ENCODE measurements at places on chromosomes 2 and 18.

DNA sequence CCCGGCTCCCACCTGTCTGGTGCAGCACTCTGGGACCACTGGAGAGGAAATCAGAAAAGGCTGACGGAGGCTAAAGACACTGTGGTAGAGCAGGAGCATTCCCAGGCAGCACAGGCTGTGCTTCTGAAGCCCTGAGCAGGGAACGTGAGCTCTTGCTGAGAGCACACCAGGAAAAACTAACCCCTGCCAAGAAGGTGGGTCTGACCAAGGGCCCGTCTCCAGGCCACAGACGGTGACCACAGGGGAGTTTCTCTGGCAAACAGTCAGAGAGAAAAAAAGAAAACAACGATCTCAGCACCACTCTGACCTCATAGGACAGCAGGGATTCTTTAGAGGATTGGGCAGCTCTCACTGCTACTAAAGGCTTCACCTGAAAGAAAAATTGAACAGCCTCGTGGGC, 201.4 kb downstream of the AFF3 start:
- no peak overlapping the region for H3K27ac ChIP-seq
- no peak overlapping the region for H3K4me3 ChIP-seq
- no peak for DNase-seq
- peaks cover 13% of the 10 kb centered on the region for H3K4me1 ChIP-seq

DNA sequence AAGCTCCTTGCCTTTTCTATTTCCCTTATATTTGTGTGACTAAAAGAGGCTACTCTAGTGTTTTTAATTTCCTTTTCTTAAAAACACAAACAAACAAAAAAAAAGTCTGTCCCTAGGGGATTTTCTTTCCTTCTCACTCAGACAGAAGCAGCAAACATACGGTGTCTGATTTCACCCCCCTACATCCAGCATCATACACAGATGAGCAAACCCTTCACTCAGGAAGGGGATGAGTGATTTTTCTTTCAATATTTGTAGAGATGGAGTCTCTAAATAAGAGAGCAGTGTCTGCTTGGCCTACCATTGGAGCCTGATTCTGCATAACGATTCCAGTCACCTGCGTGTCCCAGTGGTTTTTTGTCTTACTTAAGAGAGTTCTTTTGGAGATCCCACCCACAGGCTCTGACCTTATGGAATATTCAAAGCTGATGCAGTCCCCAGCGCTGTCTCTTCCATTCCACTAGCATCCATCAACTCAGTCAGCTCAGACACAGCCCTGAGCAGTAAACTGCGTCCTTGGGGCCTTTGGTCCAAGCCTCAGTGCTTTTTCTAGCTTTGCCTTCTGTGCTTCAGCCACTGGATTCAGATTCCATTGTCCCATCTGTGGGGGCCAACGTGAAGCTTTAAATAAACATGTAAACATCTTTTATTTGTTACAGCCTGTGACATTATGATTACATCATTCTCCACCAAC, 52.6 kb upstream of the TPO start:
- no peaks in the 10 kb centered on the region for H3K4me1 ChIP-seq
- no peaks in the 10 kb centered on the region for H3K36me3 ChIP-seq
- no peak overlapping the region for H3K4me3 ChIP-seq
- DNase-seq, result no peak

- H3K27ac ChIP-seq, result no peak overlapping the region
- DNase-seq, result no peak
- no peaks in the 10 kb centered on the region for H3K36me3 ChIP-seq
- H3K27me3 ChIP-seq, result peaks cover 35% of the 10 kb centered on the region
- peaks cover 7% of the 10 kb centered on the region for H3K4me1 ChIP-seq
- no peak overlapping the region for H3K4me3 ChIP-seq
Measured at GRCh38 chr18:76621226-76621625, 126.2 kb upstream of the ZNF516 start.

- H3K36me3 ChIP-seq, result no peaks in the 10 kb centered on the region
- H3K27me3 ChIP-seq, result peaks cover 8% of the 10 kb centered on the region
- no peak overlapping the region for H3K4me3 ChIP-seq
- DNase-seq, result no peak
Measured at GRCh38 chr2:67660871-67661270, 263.7 kb downstream of the ETAA1 start.

DNA sequence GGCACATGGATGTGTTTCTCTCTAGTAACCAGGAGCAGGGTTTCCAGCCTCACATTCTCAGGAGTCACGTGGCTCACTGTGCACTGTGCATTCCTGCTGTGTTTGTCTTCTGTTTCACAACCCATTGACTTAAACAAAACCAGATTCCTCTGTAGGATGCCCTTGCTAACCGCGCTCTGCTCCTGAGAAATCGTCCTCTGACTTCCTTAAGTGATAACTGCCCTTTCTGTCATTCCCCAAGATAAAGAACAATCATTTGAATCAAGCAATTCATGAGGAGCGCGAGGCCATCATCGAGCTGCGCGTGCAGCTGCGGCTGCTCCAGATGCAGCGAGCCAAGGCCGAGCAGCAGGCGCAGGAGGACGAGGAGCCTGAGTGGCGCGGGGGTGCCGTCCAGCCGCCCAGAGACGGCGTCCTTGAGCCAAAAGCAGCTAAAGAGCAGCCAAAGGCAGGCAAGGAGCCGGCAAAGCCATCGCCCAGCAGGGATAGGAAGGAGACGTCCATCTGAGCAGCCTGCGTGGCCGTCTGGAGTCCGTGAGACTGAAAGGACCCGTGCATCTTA, 60.2 kb downstream of the RALBP1 start:
- peaks cover 73% of the 10 kb centered on the region for H3K36me3 ChIP-seq
- DNase-seq, result no peak
- no peak overlapping the region for H3K4me3 ChIP-seq
- no peak overlapping the region for H3K27ac ChIP-seq
